ENCODE measurements at places on chromosomes 7 and 10.

GRCh38 chr7:113094517-113095249 lies 8.1 kb upstream of the GPR85 start:
- H3K4me3 ChIP-seq, result no peak overlapping the region
- H3K4me1 ChIP-seq, result no peaks in the 10 kb centered on the region
- no peak for DNase-seq
- peaks cover 16% of the 10 kb centered on the region for H3K27me3 ChIP-seq
- H3K36me3 ChIP-seq, result no peaks in the 10 kb centered on the region
- H3K27ac ChIP-seq, result no peak overlapping the region

DNA sequence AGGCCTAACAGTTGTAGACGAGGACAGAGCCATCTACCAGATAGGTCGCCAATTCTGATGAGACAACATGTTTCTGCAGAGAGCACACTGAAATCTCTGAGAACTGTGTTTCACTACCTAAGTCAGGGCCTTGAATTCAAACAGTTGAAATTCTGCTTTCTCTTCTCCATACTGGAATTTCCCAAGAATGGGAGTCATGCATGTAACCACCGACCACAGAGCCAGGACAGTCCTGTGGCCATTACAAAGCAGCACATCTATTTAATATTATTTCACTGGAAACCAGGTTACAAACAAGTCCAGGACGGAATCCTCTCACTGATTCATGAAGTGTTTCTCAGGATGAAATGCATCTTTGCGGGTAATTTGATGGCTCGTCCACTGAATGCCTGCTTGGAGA lies 62.0 kb upstream of the ST8SIA6 start:
- H3K4me1 ChIP-seq, result peaks cover 3% of the 10 kb centered on the region
- no peak for DNase-seq
- no peak overlapping the region for H3K4me3 ChIP-seq
- H3K27ac ChIP-seq, result no peak overlapping the region

DNA sequence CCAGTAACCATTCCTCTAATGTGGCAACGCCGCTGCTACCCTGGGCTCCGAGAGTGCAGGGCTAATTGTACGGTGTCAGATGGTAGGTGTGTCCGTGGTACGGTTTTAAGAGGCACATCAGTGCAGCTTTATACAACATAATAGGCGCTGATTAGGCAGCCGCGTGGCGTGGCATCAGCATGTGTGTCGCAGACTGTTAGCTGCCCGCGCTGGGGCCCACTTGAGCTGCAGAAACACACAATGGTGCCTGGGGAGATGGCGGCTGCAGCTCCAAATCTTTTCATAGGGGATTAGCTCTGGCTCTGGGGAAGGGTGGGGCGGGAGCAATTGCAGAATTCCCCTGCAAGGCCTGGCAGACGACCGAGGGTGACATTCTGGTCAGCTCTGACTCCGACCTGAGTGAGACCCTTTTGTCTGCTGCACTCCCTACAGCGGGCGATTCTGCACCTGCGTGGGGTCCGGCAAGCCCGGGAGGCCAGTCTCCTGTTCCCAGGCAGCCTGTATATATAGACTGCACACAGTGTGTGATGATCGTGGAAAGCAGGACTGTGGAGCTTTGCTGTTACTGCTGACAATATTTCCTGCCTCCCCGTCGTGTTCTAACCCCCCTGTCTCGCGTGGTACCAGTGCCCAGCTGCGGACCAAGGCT lies 722.7 kb upstream of the CELF2 start:
- no peak overlapping the region for H3K4me3 ChIP-seq
- no peak overlapping the region for H3K27ac ChIP-seq
- DNase-seq, result no peak
- H3K4me1 ChIP-seq, result no peaks in the 10 kb centered on the region
- no peaks in the 10 kb centered on the region for H3K36me3 ChIP-seq
- no peaks in the 10 kb centered on the region for H3K27me3 ChIP-seq

GRCh38 chr7:66323114-66323796 lies 118.1 kb downstream of the TPST1 start:
- H3K36me3 ChIP-seq, result peaks cover 24% of the 10 kb centered on the region
- no peak for DNase-seq
- no peaks in the 10 kb centered on the region for H3K4me1 ChIP-seq
- no peaks in the 10 kb centered on the region for H3K27me3 ChIP-seq
- no peak overlapping the region for H3K27ac ChIP-seq

GRCh38 chr10:34236931-34237330 lies 578.2 kb downstream of the PARD3 start:
- H3K27me3 ChIP-seq, result peaks cover 4% of the 10 kb centered on the region
- no peaks in the 10 kb centered on the region for H3K36me3 ChIP-seq
- H3K4me3 ChIP-seq, result no peak overlapping the region
- no peaks in the 10 kb centered on the region for H3K4me1 ChIP-seq
- no peak overlapping the region for H3K27ac ChIP-seq
- DNase-seq, result no peak

DNA sequence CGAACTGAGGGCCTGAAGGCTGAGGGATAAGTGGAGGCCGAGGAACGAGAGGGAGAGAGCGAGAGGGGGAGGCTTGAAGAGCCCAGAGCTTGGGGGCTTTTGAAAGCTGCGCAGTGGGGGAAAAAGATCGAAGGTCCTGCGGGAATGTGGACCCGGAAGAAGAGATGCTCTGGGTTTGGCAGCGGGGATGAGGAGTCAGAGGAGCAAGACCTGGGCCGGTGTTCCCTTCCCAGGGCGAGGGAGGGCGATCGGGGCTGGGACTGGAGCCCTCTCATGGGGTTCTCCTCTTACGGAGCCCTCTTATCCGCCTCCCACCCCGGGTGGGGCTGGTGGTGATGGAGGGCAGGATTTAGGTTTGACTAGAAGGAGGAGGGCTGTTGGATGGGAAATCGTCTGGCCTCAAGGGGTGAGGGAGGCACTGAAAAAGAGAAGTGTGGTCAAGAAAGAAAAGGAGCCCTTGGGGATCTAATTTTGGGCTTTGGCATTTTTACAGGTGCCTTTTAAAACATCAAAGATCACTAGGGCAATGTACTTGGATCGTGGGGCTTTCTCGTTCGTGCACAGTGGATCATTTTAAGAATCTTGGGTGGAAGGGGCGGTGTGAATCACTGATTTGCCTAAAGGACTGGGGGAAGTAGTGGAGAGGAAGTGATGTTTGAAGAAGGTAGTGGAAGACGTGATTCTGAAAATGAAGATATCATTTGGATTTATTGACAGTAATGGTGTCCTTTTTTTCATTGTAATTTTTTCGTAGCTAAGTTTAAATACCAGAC lies 637 bp downstream of the SAMD8 start:
- peak; percentile 55 for DNase-seq
- no peaks in the 10 kb centered on the region for H3K27me3 ChIP-seq
- H3K4me1 ChIP-seq, result peaks cover 48% of the 10 kb centered on the region
- peak overlapping the region; percentile 92 for H3K4me3 ChIP-seq
- peaks cover 14% of the 10 kb centered on the region for H3K36me3 ChIP-seq

- no peaks in the 10 kb centered on the region for H3K27me3 ChIP-seq
- H3K4me1 ChIP-seq, result no peaks in the 10 kb centered on the region
- DNase-seq, result no peak
- no peak overlapping the region for H3K27ac ChIP-seq
Measured at GRCh38 chr10:54484186-54484585, 316.8 kb downstream of the PCDH15 start.

- no peak for DNase-seq
- no peak overlapping the region for H3K4me3 ChIP-seq
- H3K4me1 ChIP-seq, result no peaks in the 10 kb centered on the region
- H3K36me3 ChIP-seq, result no peaks in the 10 kb centered on the region
- peaks cover 30% of the 10 kb centered on the region for H3K27me3 ChIP-seq
Measured at GRCh38 chr7:51198654-51199053, 118.0 kb downstream of the COBL start.

DNA sequence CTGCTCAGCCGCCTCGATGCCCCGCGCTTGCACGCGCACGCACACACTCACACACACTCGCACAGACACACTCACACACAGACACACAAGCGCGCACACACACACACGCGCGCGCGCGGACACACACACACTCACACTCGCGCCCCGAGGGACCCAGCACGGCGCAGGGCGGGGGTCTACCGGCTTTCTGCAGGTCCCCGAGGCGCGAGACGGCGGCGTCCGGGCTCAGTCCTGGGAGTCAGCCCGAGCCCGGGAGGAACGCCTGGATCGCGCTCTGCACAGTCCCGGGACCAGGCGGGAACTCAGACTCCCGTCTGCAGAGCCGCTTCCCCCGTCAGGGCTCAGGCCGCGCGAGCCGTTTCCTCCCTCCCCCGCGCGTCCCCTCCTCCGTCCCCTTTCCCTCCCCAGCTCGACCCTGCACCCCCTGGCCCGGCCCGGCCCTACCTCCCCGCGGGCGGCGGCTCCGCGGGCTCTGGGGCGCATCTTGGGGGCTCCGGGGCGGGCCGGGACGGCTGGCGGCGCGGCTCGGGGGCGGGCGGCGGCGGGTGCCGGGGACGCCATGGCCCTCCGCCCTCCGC lies 464 bp downstream of the DENND2A start:
- DNase-seq, result peak; percentile 11
- H3K27me3 ChIP-seq, result peaks cover 70% of the 10 kb centered on the region
- no peak overlapping the region for H3K27ac ChIP-seq
- no peaks in the 10 kb centered on the region for H3K36me3 ChIP-seq
- H3K4me3 ChIP-seq, result peak overlapping the region; percentile 80

GRCh38 chr7:14717816-14718215 lies 184.7 kb downstream of the DGKB start:
- DNase-seq, result no peak
- no peak overlapping the region for H3K27ac ChIP-seq
- H3K27me3 ChIP-seq, result no peaks in the 10 kb centered on the region

GRCh38 chr10:77726732-77727131 lies 89.1 kb upstream of the KCNMA1 start:
- no peaks in the 10 kb centered on the region for H3K27me3 ChIP-seq
- H3K4me3 ChIP-seq, result no peak overlapping the region
- H3K27ac ChIP-seq, result no peak overlapping the region
- H3K4me1 ChIP-seq, result no peaks in the 10 kb centered on the region
- DNase-seq, result no peak

DNA sequence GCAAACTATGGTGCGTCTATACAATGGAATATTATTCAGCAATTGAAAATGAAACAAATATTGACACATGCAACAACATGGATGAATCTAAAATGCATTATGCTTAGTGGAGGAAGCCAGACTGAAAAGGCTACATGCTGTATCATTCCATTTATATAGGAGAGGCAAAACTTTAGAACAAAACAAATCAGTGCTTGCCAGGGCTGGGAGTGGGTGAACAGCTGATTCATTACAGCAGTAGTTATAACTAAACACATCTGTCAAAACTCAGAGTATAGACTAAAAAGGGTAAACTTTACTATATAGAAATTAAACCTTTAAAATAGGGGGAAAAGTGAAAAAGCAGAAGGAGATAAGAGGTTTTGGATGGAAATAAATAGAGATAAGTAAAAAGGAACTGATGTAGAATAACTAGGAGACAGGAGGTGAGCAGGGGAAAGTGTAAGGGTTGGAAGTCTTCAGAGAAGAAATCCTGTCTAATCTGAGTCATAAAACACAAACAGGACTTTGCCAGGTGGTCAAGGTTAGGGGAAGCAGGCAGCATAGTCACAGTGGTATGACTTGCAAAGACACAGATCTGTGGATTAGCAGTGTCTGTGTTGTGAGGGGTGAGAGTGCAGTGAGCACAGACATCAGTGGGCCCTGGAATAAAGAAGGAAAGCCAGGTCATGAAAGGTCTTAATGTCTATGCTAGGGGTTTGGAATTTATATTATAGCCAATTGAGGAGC lies 349.8 kb downstream of the PHTF2 start:
- no peak overlapping the region for H3K4me3 ChIP-seq
- peaks cover 14% of the 10 kb centered on the region for H3K27me3 ChIP-seq
- H3K27ac ChIP-seq, result no peak overlapping the region
- H3K4me1 ChIP-seq, result no peaks in the 10 kb centered on the region

- DNase-seq, result no peak
- H3K36me3 ChIP-seq, result peaks cover 18% of the 10 kb centered on the region
- peak overlapping the region; percentile 57 for H3K27ac ChIP-seq
- H3K4me3 ChIP-seq, result no peak overlapping the region
Measured at GRCh38 chr7:44769776-44770294, 21.2 kb downstream of the ZMIZ2 start.

GRCh38 chr10:101337836-101338235 lies 16.1 kb upstream of the BTRC start:
- no peak overlapping the region for H3K27ac ChIP-seq
- no peaks in the 10 kb centered on the region for H3K36me3 ChIP-seq
- no peaks in the 10 kb centered on the region for H3K4me1 ChIP-seq

DNA sequence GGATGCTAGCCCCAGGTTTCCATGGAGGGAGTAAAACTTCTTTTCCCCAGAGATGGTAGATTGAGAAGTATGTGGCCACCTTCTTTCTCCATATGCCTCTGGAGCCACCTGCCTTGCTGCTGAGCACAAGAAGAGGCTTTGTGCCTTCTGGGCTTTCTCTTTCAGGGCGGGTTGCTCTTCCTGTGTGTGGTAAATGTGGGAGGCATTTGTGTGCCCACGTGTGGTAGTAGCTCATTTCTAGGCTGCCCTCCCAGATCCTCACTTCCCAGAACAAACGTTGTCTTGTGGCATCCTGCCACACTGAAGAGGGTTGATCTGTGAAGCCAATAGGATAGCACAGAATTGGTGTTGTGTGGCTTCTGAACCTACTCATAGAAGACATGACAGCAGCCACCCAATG lies 342.0 kb upstream of the PODXL start:
- H3K36me3 ChIP-seq, result no peaks in the 10 kb centered on the region
- DNase-seq, result no peak
- H3K4me1 ChIP-seq, result peaks cover 2% of the 10 kb centered on the region
- peaks cover 19% of the 10 kb centered on the region for H3K27me3 ChIP-seq
- H3K27ac ChIP-seq, result no peak overlapping the region
- no peak overlapping the region for H3K4me3 ChIP-seq

DNA sequence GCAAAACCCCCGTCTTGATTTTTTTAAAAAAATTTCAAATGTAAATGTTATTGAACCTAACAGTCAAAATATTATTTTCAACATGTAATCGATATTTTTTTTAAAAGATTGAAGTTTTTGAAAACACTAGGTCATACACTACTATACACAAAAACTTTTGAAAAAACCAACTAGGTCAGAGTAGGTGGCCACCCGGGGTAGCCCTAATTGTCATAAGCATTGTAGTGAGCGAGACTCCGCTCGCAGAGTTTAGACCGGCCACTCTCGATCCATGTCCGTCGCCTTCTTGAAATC lies 417 bp downstream of the RFC2 start:
- H3K4me1 ChIP-seq, result peaks cover 16% of the 10 kb centered on the region
- DNase-seq, result no peak
- H3K36me3 ChIP-seq, result peaks cover 38% of the 10 kb centered on the region
- H3K27me3 ChIP-seq, result no peaks in the 10 kb centered on the region
- peak overlapping the region; percentile 97 for H3K4me3 ChIP-seq
- H3K27ac ChIP-seq, result peak overlapping the region; percentile 96

GRCh38 chr7:26153823-26154783 lies 2.1 kb downstream of the NFE2L3 start:
- peak overlapping the region; percentile 95 for H3K4me3 ChIP-seq
- peak overlapping the region; percentile 96 for H3K27ac ChIP-seq
- H3K27me3 ChIP-seq, result no peaks in the 10 kb centered on the region
- peak; percentile 39 for DNase-seq
- peaks cover 54% of the 10 kb centered on the region for H3K36me3 ChIP-seq

GRCh38 chr10:117889664-117890063 lies 157.1 kb downstream of the RAB11FIP2 start:
- DNase-seq, result no peak
- H3K36me3 ChIP-seq, result no peaks in the 10 kb centered on the region
- H3K4me1 ChIP-seq, result peaks cover 2% of the 10 kb centered on the region
- H3K27ac ChIP-seq, result no peak overlapping the region
- H3K4me3 ChIP-seq, result no peak overlapping the region
- peaks cover 42% of the 10 kb centered on the region for H3K27me3 ChIP-seq

GRCh38 chr7:92246360-92247101 lies 757 bp downstream of the ANKIB1 start:
- H3K27me3 ChIP-seq, result no peaks in the 10 kb centered on the region
- DNase-seq, result peak; percentile 15
- H3K36me3 ChIP-seq, result peaks cover 7% of the 10 kb centered on the region
- H3K4me1 ChIP-seq, result peaks cover 41% of the 10 kb centered on the region
